Stimulated activated CD8-positive, alpha-beta memory T cell treated with anti-CD3 and anti-CD28 coated beads, Interleukin-7, amount 100 ng/mL, for 1 hour (primary cell): ENCODE measurements at places on chromosomes 16 and 17.

GRCh38 chr17:40312131-40312731 lies 3.3 kb downstream of the RARA start:
- no peak for DNase-seq

GRCh38 chr17:76150712-76151622 lies 9.9 kb upstream of the FOXJ1 start:
- no peak for DNase-seq

- DNase-seq: no peak
These were observed 508.7 kb downstream of the KCNJ2 start for GRCh38 chr17:70677783-70678647.

GRCh38 chr16:87380403-87380802 lies 3.2 kb downstream of the FBXO31 start:
- DNase-seq: no peak

- DNase-seq: no peak
These were observed 46.5 kb upstream of the SLC47A1 start for GRCh38 chr17:19487024-19487600.

DNA sequence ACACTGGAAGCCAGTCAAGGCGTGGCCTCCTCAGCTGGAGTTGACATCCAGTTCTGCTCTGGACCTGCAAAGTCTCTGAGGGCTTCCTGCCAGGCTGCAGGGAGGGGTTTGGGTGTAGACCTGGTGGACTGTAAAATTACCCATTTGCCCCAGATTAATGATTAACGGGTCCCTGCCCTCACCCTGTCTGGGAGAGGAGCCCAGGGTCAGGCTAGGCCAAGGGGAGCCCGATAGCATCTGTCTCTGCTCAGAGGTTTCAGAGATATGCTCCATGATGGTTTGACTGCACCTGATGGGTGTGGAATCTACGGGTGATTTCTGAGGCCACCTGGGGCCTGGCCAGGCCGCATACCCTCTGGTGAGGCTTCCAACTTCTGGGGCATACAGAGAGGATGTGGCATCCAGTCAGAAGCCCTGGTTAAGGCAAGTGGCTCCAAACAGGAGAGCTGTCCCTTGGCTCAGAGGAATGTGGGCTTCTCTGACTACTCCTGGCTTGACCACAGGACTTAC lies 11.2 kb downstream of the PPY start:
- no peak for DNase-seq

DNA sequence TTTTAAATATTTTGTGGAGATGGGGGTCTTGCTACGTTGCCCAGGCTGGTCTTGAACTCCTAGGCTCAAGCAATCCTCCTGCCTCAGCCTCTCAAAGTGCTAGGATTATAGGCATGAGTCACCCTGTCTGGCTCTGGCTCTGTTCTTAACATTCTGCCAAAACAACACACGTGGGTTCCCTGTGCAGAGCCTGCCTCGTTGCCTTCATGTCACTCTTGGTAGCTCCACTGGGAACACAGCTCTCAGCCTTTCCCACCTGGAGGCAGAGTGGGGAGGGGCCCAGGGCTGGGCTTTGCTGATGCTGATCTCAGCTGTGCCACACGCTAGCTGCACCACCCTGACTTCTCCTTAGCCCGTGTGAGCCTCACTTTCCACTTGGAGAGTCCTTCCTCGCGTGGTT lies 19.3 kb downstream of the CRISPLD2 start:
- no peak for DNase-seq

GRCh38 chr16:6527646-6528045 lies 805.0 kb upstream of the RBFOX1 start:
- DNase-seq: no peak

- DNase-seq: no peak
These were observed 394.5 kb upstream of the SOX9 start for GRCh38 chr17:71726341-71726740.

GRCh38 chr17:5962371-5962770 lies 107.8 kb upstream of the WSCD1 start:
- DNase-seq: no peak

- DNase-seq: no peak
These were observed 594 bp upstream of the CARHSP1 start for GRCh38 chr16:8869212-8869987.

- no peak for DNase-seq
These were observed at the start of gene DNAH2 for GRCh38 chr17:7716901-7717755. Gene DNAH2 (plus strand): TSS chr17:7717744. CDS start chr17:7719735, 1,991 bp downstream.

- no peak for DNase-seq
These were observed 186.6 kb downstream of the C16orf78 start for GRCh38 chr16:49560004-49560830.

- no peak for DNase-seq
These were observed 8.7 kb downstream of the SMURF2 start for GRCh38 chr17:64653325-64653984.

- DNase-seq: no peak
These were observed 21.9 kb downstream of the ORC6 start for GRCh38 chr16:46711106-46712058.

GRCh38 chr16:78955206-78955605 lies 645.3 kb downstream of the MAF start:
- DNase-seq: no peak

DNA sequence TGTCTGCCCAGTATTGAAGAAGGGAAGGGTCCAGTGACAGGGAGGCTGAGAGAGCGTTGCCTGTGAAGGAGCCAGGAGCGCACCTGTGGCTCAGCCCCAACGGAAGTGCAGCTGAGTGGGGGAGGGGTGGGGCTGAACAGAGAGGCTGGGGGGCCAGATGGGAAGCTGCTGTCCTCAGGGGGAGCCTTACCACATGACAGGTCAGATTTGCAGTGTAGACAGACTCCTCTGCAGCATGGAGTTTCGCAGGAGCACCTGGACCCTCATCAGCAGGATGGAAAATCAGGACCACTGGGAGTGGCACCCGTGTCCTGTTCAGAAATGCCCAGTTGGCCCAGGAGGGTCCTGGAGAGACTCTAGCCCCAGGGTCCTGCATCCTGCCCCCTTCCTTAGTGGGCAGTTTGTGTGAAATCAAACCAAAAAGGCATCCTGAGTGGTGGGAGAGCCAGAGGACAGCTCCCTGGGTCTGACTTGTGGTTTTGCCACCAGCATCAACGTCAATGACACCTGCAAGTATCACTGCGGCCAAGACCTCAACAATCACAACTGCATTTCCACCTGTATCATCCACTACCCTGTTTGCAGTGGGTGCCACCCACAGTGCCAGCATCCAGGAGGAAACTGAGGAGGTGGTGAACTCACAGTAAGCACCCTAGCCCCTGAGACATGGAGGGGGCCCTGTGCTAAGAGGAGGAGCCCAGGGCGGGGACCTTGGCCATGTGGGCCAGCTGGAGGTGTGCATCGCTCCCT lies 7.8 kb downstream of the CD300A start:
- no peak for DNase-seq

DNA sequence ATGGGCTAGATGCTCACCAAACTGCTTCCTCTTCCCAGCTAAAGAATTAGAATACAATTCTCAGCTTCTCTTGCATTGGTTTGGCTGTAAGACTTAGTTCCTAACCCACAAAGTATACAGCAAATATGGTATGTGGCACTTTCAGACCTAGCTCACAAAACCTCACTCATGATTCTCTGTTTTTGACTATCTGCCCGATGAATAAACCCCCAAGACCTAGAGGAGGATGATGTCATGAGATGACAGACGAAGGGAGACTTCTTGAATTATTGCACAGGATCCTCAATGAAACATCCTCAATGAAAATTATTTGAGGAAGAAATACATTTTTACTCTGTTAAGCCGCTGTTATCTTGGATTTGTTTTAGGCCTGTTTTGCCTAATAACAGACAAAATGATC lies 14.3 kb downstream of the CNOT1 start:
- no peak for DNase-seq

DNA sequence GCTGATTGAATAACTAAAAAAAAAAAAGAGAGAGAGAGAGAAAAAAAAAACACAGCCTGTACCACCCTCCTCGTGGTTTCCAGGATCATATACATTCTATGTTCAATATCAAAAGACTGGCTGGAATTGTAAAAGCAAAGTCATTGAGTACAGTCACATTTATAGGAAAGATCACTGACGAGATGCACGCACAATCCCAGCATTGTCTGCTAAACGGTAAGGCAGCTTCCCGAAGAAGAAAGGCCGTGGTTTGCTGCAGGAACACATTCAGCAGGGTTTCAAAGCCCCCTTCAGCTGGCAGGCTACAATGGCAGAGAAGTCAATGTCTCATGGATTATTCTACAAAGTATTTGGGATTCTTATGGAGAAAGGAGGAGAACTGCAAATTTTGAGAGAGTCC lies 9.3 kb downstream of the NQO1 start:
- no peak for DNase-seq

GRCh38 chr17:9241371-9241712 lies 220.0 kb downstream of the NTN1 start:
- no peak for DNase-seq

DNA sequence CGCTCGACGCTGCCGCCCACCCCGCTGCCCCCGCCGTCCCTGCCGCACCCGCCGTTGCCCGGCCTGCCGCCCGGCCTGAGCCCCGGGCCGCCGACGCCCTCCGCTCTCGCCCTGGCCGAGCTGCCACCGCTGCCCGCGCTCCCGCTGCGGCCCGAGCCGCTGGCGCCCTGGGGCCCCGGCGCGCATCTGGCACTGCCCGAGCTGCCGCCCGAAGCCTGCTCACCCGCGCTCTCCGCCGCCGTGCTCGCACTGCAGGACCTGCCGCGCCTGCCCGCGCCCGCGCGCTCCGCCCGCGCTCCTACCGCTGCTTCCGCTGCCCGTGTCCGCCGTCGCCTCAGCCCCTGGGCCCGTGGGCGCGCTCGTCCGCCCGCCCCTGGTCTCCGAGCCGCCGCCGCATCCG lies 8.4 kb upstream of the CLDN9 start:
- DNase-seq: no peak

DNA sequence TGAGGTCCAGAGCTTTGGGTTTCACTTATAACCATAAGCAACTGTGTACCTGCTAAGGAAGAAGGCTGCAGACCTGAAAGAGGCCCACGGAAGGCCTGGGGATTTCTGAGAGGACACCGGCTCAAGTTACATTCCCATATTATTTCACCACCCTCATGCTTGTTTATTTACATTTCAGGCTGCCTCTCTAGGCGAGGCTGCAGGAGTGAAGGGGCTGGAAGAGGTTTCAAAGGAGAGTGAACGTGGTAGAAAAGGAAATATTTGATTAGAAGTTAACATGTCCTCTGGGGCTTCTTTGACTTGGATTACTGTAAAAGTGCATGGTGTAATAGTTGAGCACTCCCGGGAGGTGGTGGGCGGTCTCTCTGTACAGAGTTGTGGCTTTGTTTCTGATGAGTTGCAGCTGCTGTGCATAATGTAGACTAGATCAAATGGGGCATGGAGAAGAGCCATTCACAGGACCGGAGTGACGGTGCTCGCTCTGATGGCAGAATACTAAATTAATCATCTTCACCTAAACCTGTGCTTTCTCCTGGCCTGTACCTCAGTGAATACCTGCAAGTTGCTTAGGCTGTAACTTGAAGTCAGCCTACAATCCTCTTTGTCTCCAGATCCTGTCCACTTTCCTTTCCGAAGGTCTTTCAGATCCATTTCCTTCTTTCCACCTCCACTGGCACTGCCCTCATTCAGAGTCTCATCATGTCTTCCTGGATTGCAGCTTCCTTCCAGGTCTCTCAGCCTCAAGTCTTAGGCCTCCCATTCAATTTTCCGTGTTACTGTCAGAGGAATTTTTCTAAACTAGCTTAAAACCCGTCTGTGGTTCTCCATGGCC lies 1.9 kb upstream of the CPD start:
- DNase-seq: no peak

DNA sequence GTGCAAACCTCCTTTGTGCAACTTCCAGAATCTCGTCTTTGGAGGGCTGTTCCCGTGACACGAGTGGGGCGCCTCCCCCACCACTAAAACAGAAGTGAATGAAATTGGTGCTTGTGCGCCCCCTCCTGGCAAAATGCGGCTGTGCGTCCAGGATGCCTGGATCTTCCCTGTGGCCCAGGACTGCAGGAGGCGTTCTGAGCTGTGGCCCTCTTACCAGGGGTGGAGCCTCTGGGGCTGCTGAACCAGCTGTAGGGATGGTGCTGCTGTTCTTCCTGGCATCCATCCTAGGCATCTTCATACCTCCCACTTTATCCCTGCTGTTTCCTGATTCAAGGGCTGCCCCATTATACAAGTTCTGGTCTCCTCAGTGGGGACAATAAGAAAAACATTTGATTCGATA lies 18.5 kb upstream of the NAGLU start:
- DNase-seq: peak; percentile 62

DNA sequence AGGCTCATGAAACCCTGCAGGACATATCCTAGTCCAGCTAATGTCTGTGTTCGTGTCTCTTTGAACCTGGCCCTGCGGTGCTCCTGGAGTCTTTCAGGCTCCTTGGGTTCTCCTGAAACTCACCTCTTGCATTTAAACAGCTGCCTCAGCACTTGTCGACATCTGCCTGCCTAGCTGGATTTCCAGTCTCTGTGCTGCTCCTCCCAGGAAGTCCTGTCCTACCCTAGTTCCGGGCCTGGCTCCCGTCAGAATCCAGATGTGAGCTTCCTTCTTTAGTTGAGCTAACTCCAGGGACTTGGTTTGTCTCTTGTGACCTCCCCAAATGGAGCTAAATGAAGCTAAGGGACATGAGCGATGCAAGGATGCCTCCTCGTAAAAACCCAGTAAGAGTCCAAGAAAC lies 155.2 kb upstream of the PIRT start:
- no peak for DNase-seq

DNA sequence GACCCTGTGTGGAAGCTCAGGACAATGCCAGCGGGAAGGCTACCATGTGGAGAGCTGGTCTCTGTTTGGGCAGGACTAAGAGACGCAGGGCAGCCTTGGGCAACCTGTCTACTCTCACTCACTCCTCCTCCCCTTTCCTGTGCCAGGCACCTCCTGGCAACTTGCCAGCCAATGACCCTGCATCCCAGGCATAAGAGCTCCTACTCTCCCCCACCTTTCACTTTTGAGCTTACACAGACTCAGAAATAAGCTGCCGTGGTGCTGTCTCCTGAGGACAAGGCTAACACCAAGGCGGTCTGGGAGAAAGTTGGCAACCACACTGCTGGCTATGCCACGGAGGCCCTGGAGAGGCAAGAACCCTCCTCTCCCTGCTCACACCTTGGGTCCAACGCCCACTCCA lies 2.6 kb downstream of the HBM start:
- no peak for DNase-seq

DNA sequence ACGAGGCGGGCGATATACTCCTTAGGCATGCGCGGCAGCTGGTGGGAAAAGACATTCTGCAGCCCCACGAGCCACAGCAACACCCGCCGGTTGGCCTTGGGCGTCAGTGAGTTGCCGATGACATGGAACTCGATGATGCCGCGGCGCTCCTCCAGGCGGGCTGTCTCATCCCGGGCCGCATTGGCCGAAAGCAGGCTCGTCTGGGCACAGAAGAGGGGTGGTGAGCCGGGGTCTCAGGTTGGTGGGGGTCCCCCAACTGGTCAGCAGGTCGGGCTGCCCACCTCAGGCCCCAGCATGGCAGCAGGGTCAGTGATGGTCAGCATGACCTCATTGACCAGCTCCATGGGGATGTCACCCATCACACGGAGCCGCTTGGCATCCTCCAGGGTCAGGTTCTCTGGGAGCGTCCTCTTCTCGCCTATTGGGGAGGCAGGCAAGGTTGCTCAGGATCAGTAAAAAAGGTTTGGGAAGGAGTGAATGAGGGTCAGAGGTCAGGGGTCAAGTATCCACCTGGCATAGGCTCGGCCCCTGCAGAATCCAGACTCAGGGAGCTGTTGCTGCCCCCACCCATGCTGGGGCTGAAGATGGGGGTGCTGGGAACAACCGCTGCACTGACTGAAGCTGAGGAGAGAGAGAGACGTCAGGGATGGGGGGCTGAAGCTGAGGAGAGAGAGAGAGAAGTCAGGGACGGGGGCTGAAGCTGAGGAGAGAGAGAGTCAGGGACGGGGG lies 3.6 kb downstream of the KAT2A start:
- no peak for DNase-seq
